ENCODE measurements at places on chromosomes 4 and X.

GRCh38 chr4:184460499-184461285 is 13.7 kb downstream of the IRF2 start:
- no peak for DNase-seq

- DNase-seq: no peak
These were observed 19.1 kb downstream of the NAA11 start for GRCh38 chr4:79306795-79307194.

GRCh38 chrX:133444952-133445831 is 29.9 kb upstream of the GPC4 start:
- DNase-seq: no peak

DNA sequence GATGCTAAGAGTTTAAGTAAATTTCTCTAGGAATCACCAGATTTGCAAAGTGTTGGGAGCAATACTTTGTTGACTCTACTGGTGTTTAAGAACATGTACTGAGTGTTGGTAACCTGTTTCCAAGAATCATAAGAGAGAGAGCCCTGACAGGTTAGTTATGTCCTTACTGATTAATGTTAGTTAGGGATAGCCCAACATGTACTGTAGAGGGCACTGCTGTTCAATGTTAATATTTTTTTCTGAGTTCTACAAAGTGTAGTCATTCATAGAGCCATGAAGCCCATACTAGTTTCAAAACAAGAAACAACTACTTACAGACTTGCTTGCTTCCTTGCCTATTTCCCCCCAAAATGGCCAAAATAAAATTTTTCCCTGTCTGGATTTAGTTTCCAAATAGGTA is 11.9 kb downstream of the TMPRSS11D start:
- no peak for DNase-seq

- no peak for DNase-seq
These were observed 139.3 kb upstream of the MXRA5 start for GRCh38 chrX:3485727-3486126.

DNA sequence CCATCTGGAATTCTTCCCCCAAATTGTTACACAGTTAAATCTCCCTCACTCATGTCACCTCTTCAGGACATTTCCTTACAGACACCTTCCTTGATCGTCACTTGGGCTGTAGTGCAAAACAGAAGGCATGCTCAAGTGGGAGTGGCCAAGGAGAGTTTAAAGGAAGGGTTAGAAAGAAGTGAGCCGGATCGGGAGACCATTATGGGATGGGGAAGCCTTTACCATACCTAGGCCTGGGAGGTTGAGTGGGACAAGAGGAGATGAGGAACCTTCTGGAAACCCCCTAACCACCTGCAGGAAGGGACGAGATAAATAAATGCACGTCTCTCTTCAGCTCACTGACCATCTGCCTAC is 102.7 kb downstream of the UCHL1 start:
- DNase-seq: no peak

DNA sequence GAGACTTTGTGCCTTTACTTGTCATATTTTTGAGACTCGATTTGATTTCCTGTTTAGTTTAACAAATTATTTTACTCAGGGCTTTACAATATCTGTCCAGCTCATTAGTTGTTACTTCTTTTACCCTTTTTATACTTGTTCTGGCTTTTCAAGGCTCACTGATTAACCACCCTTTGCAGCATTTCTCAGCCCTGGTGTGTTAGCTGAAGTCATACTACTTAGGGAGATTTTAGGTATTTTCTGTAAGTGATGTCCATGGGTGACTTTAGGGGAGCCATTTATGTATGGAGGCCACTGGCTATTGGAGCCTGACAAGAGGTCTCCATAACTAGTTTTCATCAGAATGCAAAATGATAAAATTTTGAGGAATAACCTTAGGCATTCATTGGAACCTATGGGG is 147.2 kb downstream of the RPA4 start:
- no peak for DNase-seq

DNA sequence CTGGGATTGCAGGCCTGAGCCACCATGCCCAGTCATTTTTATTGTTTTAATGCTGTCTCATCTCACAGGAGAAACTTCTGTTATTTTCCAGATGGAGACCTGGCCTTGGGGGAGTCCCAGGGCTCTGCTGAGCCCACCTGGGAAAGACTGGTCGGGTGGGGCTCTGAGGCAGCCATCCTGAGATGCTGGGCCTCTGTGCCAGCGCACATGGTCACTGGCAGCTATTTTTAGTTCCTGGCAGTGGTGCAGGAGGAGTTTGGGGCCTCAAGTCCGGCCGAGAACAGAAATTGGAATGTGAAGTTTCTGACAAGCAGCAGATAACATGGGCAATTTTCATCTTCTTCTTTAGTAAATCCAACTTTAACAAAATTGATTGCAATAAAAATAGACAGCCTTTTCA is 44.5 kb downstream of the SORCS2 start:
- DNase-seq: no peak

GRCh38 chr4:124817531-124817930 is 105.0 kb upstream of the ANKRD50 start:
- no peak for DNase-seq

- DNase-seq: no peak
These were observed 8.0 kb downstream of the RAB28 start for GRCh38 chr4:13476152-13476551.

- no peak for DNase-seq
These were observed 84.5 kb downstream of the FAM53A start for GRCh38 chr4:1599491-1600210.

DNA sequence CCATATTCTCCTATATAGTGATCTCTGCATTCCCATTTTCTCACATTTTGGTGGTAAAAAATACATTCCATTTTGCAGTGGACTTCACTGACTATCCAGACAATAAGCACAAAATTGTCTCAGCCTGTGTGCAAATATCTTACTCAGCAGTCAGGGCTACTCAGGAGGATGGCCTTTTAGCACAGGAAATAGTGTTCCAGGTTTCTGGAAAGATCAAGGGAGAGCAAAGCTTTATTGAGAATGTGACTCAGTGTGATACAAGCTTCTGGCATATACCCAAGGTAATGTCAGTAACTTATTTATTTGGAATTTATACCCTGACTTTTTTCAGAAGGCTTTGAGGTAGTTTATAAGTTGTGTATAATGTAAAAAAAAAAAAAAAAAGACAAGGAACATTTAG is 233.4 kb downstream of the TEX13A start:
- no peak for DNase-seq

DNA sequence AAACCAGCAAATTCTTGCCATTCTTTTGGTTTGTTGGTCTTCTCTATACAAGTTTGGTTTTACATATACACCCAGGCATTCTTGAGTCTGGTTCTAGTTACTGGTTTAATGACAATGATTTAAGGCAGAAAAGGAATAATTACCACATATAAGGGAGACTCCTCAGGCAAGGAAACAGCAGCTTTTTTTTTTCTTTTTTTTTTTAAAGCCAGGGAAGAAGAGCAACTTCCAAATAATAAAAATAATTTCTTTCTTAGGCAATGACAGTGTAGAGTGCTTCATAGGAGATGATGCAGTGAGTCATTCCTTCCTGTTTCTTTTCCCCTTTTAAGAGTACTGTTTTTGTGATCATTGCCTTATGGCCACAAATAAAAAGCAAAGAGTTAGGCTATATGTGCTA is 289.7 kb downstream of the DKK2 start:
- no peak for DNase-seq

- DNase-seq: no peak
These were observed 61.6 kb downstream of the SYNPO2 start for GRCh38 chr4:118950224-118950623.

- no peak for DNase-seq
These were observed 97.1 kb downstream of the MGST2 start for GRCh38 chr4:139762720-139763119.

GRCh38 chr4:82439088-82439487 is 8.7 kb downstream of the ENOPH1 start:
- DNase-seq: no peak

- DNase-seq: no peak
These were observed 485 bp downstream of the AADAT start for GRCh38 chr4:170089274-170089667.

DNA sequence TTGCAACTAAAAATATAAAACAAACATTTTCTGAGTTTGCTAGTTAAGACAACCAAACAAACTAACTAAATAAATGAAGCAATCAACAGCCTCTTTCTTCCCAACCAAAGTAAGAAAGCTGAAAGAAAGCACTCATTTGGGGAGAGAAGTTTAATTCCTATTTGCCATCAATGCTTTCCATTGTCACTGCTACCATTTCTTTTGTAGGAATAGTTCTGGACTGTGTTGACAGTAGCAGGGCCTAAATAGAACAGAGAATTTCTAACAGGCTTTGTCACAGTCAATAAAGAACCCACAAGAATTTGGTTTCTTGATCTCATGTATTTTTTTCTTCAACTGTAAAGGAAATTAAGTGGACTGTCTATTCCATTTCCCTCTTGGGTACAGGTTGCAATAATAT is 1886.4 kb upstream of the TENM3 start:
- no peak for DNase-seq

DNA sequence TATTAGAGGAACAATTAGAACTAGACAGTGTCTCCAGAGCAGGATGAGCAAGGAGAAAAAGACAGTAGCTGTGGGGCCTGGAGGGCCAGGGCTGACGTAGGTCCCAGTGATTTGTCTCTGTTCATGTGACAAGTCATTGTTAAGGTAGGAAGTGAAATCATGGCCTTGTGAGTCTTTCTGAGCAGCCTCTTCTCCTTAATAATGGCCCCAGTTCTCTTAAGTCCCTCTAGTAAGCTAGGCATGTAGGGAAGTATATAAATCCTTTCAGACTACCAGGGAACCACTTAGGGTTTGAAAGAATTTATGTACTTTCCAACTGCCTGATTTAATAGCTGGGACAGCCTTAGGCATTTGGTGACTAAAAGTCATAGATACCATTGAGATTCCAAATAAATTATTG is 133.0 kb downstream of the KLHL8 start:
- DNase-seq: no peak

DNA sequence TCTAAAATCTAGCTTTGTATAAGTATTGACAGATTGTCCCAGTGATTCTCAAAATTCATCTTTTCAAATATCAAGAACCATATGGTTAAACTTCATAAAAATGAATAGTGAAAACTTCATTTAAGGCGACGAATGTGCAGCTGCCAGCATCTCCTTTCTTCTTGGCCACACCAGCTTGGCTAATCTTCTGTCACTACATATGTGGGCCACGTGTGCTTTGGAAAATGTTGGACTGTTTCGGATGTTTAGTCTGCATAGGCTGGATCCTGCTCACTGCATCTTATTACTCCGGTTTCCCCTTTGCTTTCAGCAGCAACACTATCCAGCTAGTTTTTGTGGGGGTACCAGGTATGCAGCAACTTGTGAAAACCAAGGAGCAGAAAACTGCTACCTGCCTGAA is 221.9 kb downstream of the BMPR1B start:
- no peak for DNase-seq

- no peak for DNase-seq
These were observed 55.8 kb downstream of the GPC4 start for GRCh38 chrX:133359466-133359865.
